ENCODE measurements at places on chromosomes 2 and 18.

DNA sequence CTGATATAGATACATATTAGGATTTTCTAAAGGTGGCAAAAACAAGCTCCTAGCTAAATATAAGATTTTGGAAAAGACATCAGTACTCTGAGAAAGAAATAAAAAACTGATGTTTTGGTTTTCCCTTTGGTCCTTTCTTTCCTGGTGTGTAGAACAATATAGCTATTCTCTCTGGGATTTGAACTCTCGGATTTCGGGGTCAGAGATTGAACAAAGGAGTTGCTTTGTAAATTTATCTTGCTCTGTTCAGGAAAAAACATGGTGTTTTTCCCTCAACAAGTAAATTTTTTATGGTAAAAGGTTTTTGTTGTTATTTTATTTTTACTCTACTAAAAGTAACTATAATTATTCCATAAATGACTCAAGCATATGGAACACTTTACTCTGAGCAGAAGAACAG lies 889.3 kb downstream of the ERBB4 start:
- DNase-seq = no peak

DNA sequence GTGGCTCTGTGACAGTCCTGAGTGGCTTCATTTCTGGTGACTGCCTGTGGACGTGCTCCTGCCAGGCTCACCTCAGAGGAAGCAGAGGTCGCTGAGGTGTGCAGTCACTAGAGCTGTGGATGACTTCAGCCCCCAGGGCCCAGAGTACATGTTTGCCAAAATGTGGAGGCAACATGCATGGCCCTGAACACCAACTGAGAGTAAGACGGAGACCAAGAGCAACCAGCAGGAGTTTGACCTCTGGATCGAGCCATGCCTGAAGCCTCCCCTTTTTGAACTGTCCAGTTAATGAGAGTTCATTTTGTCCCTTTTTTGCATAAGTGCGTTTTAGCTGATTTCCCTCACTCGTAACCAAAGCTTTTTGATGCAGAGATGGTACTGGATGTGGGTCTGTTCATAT lies 184.9 kb downstream of the RTP5 start:
- no peak for DNase-seq

- DNase-seq = no peak
These were observed 89.7 kb upstream of the DTNA start for GRCh38 chr18:34620258-34620861.

GRCh38 chr2:36405183-36405582 lies 49.6 kb downstream of the CRIM1 start:
- no peak for DNase-seq

All from left renal pelvis (tissue), 4 donors.